ENCODE measurements at places on chromosomes 3 and 15.

GRCh38 chr3:101548527-101549105, 13.1 kb upstream of the TRMT10C start:
- DNase-seq, result no peak

GRCh38 chr3:24734019-24734418, 239.4 kb upstream of the THRB start:
- DNase-seq, result no peak

DNA sequence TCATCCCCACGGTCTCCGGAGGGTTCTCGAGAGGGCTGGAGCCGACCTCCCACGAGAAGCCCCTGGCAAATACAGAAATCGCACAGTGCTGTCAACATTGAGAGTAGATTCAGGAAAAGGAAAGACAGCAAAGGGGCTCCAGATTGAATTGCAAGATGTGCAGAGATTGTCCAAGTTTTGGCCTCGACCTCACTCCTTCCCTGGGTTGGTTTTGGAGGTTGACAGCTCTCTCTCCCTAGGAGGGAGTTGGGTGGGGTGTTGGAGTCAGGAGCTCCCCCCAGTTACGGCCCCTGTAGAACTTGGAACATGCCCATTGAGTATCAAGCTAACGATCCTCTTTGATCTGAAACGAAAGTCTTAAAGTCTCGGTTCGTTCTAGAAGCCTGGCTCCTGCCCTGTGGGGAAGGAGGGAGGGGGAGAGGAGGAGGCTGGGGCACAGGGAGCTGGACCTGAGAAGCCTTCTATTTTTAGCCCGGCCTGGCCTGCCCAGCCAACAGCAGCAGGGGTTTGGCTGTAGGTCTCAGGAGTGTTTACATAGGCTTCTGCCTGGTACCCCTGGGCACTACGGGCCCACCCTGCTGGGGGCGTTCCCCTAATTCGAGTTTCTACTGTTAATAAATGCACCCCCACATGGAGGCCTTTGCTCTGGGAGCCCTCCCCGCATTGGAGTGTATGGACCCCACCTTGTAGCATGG, 672 bp upstream of the KY start:
- DNase-seq, result no peak

DNA sequence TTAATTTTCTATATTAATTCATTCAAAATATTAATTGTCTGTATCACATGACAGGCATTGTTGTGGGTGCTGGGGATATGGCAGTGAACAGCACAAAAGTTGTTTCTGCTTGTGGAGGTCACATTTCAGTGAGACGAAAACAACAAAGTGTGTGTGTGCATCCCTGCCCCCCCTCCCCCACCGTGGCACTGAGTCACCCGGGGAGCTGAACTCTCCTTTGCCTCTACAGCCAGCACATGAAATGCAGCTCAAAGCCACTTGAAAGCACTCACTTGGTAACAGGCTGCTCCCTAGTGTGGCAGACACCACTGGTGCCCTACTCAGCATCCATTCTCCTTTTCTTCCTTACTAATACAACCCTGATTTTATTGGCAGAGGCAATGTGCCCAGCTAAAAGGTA, 16.9 kb upstream of the SCAMP5 start:
- DNase-seq, result no peak

- DNase-seq, result no peak
Measured at GRCh38 chr3:26915208-26915607, 292.6 kb downstream of the LRRC3B start.

DNA sequence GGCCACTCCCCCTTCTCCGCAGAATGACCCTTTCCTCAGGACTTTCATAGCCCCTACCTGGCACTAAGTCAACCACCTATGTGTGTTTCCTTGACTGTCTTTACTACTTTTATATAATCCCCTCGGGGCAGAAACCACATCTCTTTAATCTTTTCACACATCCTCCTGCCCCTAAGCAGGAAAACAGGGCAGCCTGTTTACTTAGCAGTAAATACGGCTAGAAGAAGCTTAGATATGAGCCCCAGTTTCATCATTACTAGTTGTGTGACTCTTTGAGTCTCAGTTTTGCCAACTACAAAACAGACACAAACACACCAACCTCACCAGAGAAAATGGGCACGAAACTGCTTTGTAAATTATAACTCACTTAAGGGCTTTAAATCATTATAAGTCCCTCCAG, 98.3 kb downstream of the CYP19A1 start:
- no peak for DNase-seq

GRCh38 chr15:59349680-59350420, 22.8 kb downstream of the MYO1E start:
- DNase-seq, result no peak

- no peak for DNase-seq
Measured at GRCh38 chr15:48522123-48522522, 123.4 kb downstream of the FBN1 start.

DNA sequence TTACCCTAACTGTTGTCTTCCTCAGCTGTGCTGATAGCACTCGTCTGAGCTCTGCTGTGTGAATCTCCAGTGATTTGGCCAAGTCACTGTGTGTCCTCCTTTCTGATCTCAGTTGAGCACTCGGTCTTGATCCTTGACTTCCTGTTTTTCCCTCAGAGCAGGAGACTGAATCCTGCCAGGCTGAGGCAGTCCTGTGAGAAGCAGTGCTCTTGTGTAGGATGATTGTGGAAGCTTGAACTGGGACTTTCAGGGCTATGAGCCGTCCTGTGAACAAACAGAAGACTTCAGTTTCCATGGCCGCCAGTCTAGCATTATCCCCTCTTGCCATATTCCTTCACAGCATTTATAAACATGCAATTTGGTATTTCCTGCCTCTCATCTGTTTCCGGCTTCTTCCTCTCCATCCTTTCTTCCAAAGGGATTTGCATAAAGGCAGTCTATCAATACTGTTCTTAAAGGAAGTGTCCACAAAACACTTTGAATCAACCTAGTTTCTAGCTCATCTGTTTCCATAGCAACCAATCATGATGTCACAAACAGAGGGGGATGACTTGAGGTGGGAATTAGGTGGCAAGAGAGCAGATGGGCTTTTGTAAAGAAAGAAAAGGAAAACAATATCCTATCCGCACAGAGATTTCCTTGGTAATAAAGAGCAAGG, 237.2 kb downstream of the AGBL1 start:
- no peak for DNase-seq

GRCh38 chr3:21043139-21043538, 707.9 kb downstream of the ZNF385D start:
- DNase-seq, result no peak

- DNase-seq, result no peak
Measured at GRCh38 chr3:133248389-133248788, 151.5 kb upstream of the BFSP2 start.
